ENCODE measurements at places on chromosomes 12 and 14.

DNA sequence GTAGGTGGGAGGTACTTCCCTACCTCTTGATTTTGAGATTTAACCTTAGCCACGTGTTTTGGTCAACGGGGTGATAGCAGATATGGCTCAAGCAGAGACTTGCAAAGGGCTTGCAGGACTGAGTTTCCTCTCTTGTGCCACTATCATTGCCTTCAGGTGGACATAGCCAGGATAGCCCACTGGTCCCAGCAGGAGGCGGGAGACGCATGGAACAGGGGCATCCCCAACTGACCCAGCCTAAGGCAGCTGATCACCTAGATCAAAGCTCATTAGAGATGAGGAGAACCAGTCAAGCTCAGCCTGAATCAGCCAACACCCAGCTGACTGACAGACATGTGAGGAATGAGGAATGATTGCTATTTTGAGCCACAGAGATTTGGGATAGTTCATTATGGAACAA lies 49.6 kb downstream of the CALM1 start:
- DNase-seq = no peak

DNA sequence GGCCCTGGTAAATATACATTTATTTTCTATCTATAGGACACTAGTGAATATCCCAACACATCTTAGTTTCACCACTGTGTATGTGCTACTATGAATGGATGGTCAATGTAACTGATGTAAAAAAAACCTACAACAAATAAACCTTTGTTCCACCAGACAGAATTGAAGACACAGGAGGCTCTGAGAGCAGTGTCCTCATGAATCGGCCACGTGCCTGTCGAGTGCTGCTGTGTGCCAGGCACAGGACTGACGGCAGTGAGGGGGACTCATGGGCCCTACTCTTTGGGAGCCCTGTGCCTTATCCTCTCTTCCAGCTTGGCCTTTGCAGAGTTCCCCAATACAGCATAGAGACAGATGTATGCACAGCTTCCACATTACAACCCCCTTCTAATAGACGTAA lies 18.2 kb downstream of the CINP start:
- no peak for DNase-seq

- DNase-seq = no peak
These were observed 457.0 kb downstream of the SLC6A15 start for GRCh38 chr12:84455598-84455997.

DNA sequence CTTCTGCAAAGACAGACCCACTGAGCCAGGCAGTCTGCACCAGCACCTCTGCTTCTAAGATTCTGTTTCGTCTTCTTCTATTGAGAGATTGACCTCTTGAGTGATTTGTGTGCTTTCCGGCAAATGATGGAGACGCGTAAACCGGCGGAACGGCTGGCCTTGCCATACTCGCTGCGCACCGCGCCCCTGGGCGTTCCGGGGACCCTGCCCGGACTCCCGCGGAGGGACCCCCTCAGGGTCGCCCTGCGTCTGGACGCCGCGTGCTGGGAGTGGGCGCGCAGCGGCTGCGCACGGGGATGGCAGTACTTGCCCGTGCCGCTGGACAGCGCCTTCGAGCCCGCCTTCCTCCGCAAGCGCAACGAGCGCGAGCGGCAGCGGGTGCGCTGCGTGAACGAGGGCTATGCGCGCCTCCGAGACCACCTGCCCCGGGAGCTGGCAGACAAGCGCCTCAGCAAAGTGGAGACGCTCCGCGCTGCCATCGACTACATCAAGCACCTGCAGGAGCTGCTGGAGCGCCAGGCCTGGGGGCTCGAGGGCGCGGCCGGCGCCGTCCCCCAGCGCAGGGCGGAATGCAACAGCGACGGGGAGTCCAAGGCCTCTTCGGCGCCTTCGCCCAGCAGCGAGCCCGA lies 703 bp downstream of the ASCL4 start:
- no peak for DNase-seq

GRCh38 chr14:99627100-99627499 lies 17.8 kb upstream of the HHIPL1 start:
- no peak for DNase-seq

GRCh38 chr12:112879191-112879705 lies 27.5 kb upstream of the OAS1 start:
- DNase-seq = no peak

- peak; percentile 45 for DNase-seq
These were observed 34.7 kb downstream of the CCDC92 start for GRCh38 chr12:123937707-123938591.

- no peak for DNase-seq
These were observed 5.4 kb downstream of the VSIG10 start for GRCh38 chr12:118098401-118098800.

- no peak for DNase-seq
These were observed 273.1 kb upstream of the RTL1 start for GRCh38 chr14:101176535-101177205.

DNA sequence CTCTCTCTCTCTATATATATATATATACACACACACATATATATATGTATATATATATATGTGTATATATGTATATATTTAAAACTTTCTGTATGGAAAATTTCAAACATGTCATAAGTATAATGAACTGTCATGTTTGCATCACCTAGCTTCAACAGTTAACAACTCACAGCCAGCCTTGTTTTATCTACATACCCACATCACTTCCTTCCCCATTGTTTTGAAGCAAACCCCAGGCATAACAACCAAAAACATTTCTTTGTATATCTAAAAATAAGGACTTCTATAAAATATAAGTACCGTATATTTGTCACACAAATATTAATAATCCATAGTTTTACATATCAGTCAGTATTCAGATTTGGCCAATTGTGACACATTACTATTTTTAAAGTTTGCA lies 57.4 kb downstream of the PAPOLA start:
- DNase-seq = no peak

GRCh38 chr14:64817631-64818030 lies 62.1 kb downstream of the SPTB start:
- DNase-seq = no peak

DNA sequence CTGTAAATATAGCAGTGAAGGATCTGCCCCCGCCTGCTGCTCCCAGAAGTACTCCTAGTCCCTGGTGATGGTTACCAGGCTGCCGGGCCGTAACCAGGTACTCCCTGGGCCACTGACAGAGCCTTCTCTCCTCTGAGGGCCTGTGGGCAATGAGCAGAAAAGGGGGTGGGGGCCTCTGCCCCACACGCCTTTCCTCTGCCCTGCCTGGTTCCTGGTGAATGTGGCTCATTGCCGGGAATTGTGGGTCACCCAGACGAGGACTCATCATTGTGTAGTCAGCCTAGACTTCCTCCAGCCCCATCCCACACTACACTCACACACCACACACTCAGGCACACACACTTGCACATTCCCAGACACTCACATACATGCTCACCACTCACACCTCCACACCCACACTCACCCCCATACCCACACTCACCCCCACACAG lies 35.7 kb upstream of the ACTN1 start:
- DNase-seq = no peak

DNA sequence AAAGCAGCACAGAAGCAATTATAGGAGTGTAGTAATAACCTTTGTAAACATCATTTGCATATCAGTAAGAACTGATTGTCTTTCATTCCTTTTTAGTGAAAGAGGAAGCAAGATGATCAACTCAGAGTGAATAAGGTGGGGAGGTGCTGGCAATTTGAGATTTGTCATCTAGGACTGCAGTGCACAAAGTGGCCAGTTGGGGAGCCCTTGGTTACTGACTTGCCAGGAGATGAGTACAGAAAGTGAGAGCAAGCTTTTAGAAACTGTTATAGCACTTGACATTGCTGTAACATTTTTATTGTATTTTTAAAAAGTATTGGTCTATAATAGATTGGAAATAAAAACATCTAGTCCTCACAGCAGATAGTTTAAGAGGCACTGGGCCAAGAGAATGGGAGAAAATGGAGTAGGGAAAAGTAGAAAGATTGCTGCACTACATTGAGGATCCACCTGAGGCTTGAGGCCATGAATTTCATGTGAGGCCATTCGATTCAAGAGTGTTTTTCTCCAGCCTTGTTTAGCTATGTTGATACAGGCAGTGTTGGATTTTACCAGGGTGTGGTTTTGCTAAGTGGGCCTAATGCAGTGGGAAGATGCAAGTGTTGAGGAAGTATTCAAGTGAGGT lies 98.2 kb downstream of the SNAPC1 start:
- DNase-seq = peak; percentile 70

GRCh38 chr12:107983756-107984472 lies 145.2 kb upstream of the WSCD2 start:
- DNase-seq = no peak

DNA sequence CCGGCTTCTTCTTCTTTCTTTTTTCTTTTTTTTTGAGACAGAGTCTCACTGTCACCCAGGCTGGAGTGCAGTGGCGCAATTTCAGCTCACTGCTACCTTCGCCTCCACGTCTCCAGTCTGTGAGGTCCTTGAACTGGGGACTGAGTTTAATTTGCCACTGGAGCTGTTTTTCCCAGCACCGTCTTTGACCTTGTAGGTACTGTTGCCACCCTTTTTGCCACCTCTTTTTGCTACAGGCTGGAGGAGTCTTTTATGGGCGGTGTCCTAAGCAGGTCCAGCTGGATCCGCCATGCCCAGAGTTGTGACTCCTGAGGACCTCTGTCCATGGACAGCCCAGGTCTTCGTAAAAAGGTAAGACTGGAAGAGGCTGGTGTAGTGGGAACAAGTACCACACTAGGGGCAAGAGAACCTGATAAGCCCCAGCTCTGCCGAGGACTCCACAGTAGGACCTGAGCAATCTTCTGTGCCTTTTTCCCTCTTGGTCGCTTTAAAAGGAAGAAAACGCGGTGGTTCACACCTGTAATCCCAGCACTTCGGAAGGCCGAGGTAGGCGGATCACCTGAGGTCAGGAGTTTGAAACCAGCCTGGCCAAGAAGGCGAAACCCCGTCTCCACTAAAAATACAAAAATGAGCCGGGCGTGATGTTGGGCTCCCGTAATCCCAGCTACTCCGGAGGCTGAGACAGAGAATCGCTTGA lies 946 bp downstream of the RNU4-2 start:
- DNase-seq = peak; percentile 59

DNA sequence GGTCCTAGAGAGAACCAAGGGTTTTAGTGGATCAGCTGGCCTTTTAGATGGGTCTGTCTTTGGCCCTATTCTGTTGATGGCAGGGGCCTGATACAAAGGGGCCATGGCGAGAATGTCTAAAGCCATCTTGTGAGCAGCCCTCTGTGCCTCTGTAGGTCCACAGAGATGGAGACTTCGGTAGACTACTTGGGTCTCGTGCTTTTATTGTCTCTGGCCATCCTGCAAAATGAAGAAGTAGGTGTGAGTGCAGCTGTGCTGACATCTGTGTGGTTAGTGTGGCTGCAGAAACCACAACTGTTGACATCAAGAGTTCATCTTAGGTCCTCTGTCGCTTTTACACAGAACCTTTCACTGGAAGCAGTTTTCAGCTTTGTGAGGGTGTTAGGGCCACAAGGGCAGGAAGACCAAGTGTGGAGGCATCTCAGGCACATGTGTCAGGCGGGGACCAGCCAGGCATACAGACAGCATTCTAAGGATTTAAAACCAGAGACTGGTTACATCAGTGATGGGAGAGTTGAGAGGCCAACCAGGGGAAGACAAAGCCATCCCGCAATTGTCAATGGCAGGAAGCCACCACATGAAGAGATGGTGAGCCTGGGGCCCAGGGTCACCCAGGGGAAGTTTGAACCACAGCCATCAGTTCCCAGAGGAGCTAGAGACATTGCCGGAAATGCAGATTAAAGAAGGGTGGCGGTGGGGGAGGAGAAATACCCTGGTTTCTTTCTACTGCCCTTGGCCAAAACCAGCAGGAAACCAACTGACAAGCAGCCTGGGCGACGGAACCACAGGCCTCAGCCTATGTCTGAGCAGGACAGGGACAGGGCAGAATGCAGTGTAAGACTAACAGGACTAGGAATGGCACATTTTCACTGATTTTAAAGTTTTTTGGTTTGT lies 13.0 kb upstream of the TPCN1 start:
- DNase-seq = peak; percentile 41

- no peak for DNase-seq
These were observed 10.0 kb downstream of the EMP1 start for GRCh38 chr12:13206560-13206897.

- no peak for DNase-seq
These were observed at the start of gene CFAP73 for GRCh38 chr12:113149361-113150150. CFAP73 (plus strand) TSS chr12:113149724; CDS start chr12:113149858, 134 bp downstream.

DNA sequence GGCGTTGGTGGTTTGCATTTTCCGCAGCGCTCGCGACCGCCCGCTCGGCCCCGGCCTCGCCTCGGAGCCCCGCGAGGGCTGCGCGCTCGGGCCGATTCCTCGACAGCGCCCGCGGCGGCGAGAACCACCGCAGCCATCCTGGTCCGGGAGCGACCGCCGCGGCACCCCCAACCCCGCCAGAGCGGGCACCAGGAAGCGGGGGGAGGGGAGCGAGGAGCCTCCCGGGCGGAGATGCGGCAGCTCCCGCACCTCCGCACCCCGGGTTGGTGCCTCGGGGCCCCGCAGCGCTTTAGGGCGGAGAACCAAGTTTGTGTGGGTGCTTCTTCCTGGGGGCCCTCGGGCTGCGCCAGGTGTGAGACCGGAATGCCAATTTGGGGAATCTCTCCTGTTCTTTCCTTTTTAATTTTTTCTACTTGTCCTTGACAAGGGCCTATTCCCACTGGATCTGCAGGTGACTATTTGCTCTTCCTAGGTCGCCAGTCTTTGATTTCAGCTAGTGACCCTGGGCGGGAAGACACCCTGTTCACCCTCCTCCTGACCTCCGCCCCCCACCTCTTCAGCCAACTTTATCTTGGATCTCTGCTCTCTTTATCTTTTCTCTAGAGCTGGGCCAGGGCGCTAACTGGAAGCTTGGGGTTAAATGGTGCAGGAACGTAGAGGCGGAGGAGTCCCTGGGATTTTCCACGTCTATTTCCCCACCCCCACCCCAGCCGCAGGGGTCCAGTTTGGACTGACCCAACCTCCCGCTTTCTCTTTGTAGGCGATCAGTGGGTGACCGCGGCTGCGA lies at the start of gene SOCS2:
TSS of gene SOCS2 (plus strand) at position 751 of the 787 bp plus-strand sequence. CDS start 223 bp downstream, outside the sequence.
- peak; percentile 21 for DNase-seq

DNA sequence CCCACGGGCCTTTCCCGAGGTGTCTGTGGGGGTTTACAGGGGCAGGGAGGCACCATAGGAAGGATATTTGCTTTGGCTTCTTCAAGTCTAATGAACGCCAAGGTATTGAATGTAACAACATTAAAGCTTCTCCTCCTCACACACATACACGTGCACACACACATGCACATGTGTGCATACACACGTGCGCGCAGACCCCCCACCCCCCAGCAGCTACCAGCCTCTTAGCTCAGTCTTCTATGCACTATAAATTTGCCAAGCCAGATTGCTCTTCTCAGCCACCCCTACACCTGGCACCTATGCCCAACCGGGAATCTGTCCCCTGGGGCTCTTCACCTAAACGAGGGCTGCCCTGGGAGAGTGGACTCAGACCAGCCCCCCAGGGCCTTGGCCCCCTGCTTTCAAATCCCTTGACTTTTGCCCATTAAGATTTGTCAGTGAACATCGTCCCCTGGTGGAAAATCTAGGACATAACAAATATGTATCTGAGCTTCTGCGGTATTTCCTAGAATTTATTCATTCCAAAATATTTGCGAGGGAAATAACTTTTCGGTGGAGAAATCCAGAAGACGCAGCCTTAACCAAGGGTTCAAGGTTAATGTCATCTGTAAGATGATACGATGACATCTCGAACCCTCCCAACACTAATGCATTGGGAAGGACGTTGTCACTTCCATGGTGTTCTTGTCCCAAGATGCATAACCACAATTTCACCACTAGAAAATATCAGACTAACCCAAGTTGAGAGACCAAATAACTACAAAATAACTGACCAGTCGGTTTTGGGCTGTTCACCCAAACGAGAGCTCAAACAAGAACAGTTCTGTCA lies 330.4 kb downstream of the MED13L start:
- DNase-seq = no peak
